Stimulated activated CD4-positive, alpha-beta T cell treated with anti-CD3 and anti-CD28 coated beads, Interleukin-4, amount 100 ng/mL, for 48 hours (primary cell): ENCODE measurements at places on chromosomes 7 and 10.

DNA sequence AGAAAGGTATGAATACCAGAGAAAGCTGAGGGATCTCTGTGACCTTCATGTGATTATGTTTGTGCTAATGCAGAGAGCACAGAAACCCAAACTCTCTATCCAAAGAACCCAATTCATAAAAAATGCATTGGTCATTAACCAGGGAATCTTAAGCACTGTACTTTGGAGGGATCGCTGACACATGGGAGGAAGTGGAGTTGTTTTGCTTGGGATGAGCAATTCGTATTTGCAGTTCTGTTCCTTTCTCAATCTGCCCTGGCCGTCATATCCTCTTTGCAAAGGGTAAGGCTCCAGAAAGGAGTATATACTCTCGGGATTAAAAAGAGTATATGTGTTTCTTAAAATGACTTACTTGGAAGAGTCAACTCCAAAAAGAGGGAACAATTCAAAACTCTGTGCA is 221.3 kb downstream of the POU6F2 start:
- DNase-seq = no peak

DNA sequence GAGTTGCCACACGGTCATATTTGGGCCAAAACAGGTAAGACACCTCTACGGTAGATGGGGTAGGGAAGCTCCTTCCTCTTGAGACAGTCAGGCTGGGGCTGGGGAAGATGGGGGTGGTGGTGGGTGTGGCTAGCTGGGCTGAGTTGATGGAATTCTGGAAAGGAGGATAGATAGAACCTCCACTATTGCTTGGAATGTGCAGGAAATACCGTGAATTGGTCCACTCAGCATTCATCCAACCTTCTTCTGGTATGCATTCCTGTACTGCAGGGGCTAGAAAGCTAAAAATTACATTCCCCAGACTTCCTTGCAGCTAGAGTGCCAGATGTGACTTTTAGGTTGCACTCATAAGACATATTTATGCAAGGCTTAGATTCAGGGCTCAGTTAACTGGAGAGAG is 24.8 kb downstream of the TLX1 start:
- no peak for DNase-seq

DNA sequence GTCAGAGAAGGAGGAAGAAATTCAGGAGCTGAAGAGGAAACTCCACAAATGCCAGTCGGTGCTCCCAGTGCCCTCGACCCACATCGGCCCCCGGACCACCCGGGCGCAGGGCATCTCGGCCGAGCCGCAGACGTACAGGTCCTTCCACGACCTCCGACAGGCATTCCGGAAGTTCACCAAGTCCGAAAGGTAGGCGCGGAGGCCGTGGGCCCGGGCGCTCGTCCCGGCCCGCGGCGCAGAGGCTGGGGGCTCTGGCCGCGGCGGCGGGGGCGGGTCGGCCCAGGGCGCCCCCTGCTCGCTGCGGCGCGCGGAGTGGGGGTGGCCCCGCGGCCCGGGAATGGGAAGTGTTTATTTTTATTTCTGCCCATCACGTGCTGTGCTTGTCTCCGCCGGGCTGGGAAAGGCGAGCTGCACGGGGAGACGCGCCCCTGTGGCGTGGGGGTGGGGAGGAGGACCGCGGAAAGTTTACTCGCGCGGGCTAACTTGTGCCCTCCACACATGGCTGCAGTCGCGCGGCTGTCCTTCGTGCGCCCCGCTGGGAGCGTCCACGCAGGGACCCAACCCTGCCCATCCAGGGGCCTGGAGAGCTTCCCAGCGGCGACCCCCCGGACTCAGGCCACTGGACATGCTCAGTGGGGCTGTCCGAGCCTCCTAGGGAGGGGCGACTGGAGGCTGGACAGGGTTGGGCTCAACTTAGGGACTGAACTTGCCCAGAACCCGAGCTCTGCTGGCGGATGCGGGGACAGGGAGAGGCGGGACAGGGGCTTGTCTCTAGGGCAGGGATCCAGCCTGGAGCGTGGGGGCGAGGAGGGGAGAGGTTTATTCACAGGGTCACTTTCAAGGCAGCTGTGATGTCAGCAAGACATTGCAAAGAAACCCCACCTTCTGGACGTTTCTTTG is 82.6 kb upstream of the PRKG1 start:
- no peak for DNase-seq

DNA sequence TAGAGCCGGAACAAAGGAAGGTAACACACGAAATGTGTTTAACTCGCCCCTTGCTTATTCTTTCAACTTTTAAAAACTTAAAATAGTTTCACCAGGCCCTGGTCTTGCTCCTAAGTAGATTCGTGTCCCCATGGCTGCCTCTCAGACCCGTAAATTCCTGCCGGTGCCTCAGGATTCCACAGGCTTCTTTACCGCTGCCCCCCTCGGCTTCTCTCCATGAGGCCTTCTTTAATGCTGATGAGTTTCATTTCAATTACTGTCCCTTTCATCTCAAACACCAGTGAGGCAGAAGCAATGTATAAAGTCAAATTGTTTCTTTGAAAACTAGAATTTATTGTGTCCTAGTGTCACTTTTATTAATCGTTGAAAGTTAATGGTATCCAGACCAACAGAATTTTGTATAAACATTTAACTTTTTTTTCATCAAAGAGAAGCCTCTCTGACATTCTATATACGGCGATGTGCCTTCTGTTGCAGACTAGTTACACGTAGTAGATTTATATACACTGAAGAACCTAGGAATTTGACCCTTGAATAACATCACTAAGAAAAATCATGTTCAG is 225.2 kb downstream of the C7orf25 start:
- no peak for DNase-seq

DNA sequence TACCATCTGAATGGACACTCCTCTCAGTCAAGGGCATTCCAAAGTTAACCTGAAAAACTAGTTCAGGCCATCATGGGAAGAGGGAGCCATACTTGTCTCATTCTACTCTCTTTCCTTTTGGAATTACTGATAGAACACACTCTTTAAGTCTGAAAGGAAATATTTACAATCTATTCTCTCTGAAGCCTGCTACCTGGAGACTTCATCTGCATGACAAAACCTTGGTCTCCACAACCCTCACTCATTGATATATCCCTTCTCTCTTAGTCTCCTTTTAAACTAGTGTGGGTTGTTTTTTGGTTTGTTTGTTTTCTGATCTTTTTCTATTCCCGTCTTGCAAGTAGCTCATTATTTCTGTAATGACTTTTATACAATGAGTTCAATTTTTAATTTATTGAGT is 169.5 kb downstream of the C1GALT1 start:
- DNase-seq = no peak
